ENCODE measurements at places on chromosomes 11 and 22.

DNA sequence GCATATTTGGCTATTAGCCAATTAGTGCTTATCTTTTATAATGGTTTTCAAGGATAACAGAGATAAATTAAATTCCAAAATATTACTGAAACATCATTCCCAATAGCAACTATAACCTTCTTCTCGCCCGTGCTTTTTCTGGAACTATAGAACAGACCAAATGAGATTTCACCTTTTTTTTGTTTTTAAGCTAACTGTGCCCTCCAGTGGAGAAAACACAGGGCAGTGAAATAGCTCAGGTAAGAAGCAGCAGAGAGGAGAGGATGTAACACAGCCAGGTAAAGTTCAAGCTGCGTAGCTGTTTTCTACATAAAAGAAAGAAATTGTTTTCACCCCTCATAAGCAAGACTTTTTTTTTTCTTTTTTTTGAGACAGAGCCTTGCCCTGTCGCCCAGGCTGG lies 28.2 kb downstream of the HSD17B12 start:
- no peak for DNase-seq

DNA sequence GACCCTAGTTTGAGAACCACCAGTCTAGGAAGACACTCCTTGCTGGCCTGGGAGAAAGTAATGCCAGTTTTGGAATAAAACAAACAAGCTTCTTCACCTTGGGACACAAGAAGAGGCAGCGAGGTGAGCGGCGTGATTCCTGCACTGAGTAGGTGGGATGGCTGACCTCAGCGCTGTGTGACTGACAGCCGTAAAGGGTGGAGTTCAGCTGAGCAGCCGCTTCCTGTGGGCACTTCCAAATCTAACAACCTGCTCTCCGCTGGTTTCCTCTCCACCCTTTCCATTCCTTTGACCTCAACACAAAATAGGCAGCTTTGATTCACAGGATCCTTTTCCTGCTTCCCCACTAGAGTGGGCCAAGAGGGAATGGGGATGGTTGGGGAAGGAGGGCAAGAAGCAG lies 45.8 kb downstream of the PC start:
- no peak for DNase-seq

DNA sequence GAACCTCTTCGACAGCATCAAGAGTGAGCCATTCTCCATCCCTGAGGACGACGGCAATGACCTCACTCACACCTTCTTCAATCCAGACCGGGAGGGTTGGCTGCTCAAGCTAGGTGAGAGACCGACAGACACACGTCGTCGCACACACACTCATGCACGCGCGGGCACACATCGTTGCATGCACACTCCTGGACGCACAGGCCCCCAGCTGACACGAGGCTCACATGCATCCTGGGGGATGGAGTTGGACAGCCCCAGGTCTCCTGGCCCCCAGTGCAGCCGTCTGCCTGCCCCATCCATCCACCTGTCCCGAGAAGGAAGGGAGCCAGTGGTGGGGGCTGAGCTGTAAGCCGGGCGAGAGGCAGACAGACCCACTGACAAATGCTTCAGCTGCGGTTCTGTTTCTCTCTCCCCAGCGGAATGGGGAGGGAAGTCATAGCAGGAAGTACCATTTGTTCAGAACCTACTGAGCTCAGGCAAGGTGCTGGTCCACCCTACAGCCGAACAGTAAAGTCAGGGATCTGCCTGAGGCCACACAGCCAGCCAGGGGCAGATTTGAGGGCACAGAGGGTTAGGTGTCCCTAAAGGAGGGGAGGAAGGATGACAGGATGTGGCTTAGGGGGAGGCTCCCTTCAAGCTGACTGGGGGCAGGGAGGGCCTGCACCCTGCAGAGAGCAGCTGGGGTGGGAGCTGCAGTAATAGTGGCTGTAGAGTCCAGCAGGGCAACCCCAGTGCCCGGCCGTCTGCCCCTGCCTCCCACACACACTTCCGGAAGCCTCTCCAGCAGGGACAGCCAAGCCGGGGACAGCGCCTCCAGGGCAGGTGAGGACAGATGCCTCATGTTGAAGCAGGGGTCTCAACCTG lies 27.1 kb downstream of the CYTH4 start:
- DNase-seq: peak; percentile 83

DNA sequence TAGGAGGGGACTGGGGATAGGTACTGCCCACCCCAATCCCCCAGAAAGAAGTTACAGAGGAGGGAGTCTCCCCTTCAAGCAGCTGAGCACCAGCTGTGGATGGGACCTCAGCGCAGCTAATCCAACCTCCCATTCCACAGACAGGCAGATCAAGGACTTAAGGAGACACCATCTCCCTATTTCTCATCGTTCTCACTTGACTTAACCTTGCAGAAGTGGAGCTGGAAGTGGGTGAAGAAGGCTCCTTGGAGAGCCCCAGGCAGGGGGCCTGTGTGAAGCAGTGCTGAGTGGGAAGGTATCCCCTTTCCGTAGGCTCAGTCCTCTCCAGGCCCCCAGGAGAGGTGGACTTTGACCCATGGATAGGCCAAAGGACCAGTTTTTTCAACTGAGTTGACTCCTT lies 27.3 kb downstream of the USP35 start:
- no peak for DNase-seq

- no peak for DNase-seq
Measured at GRCh38 chr11:88402192-88402715, 64.7 kb upstream of the CTSC start.

DNA sequence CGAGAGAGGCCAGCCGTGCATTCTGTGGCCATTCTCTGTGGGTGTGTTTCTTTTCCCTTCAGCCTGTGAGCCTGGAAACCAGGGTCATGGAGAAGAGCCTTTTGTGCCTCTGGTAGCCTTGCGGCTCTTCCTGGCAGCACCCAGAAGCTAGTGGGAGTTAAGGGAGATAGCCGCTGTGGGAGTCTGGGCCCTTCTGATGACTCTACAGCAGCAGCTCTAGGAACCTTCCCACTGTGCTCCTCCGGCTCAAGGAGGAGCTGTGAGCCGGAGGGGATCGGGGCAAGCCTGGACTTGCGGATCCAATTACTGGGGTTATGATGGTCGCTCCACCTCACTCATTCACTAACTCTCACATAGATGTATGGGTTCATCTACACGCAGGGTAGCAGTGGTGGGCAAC lies 10.5 kb downstream of the GTPBP1 start:
- no peak for DNase-seq
